ENCODE measurements at places on chromosomes 12 and 14.
A peak's percentile ranks its signal among the peaks of the same experiment; 100 is the strongest.

DNA sequence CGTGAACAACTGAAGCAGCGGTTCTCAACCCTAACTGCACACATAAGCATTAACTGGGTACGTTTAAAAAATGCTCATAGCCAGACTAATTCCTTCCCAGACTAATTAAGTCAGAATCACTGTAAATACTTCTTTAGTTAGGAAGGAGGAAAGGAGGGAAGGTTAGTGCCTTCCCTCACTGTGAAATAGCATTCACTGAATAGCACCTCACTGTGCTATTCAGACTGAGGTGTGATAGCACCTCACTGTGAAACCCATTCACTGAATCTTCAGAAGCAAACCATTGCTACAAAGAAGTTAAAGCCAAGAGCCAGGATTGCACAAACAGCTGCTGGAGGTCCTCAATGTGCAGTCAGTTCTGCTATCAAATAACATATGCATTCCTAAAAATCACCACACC is 58.8 kb downstream of the RTN1 start:
- no peak for DNase-seq

- peak; percentile 21 for DNase-seq
Measured at GRCh38 chr12:90938451-90938850, 16.5 kb downstream of the CCER1 start.

DNA sequence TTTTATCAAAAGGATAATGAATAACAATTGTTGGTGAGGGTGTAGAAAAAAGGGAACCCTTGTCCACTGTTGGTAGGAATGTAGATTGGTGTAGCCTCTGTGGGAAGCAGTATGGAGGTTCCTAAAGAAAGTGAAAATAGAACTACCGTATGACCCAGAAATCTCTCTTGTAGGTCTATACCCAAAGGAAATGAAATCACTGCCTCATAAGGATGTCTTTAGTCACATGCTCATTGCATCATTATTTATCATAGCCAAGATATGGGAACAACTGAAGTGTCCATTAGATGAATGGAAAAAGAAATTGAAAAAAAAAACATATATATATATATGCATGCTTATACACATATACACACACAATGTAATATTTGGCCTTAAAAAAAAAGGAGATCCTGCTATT is 158.8 kb upstream of the NPAS3 start:
- DNase-seq, result no peak

- peak; percentile 21 for DNase-seq
Measured at GRCh38 chr14:100617410-100618317, 30.4 kb upstream of the BEGAIN start.

DNA sequence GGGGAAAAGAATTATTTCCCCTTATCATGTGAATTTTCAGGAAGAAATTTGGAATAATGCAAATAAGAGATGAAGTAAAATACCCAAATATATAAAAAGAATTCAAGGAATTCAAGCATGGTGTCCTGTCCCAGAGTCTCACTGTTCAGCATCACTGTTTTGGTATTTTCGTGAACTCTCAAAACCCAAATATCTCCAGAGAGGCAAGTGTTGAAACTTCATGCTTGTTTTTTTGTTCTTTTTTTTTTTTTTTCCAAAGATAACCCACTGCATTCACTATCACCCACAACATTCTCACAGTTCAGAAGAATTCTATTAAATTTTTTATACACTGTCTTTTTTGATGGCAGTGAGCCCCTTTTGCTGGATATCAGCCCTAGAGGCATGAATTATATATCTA is 354.9 kb downstream of the DIO2 start:
- no peak for DNase-seq

GRCh38 chr12:67147030-67147429 is 122.1 kb upstream of the CAND1 start:
- DNase-seq, result no peak

- no peak for DNase-seq
Measured at GRCh38 chr12:99611117-99611516, 36.4 kb upstream of the GARIN6 start.

DNA sequence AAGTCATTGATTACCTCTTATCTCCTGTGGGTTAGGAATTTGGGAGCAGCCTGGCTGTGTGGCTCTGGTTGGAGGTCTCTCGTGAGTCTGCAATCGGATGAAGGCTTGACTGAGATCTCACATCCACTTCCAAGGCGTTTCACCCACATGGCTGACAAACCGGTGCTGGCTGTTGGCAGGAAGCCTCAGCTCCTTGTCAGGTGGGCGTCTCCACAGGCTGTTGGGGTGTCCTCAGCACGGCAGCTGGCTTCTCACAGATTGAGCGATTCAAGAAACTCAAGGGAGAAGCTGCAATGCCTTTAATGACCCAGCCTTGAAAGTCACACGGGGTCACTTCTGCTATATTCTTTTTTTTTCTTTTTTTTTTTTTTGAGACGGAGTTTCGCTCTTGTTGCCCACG is 28.6 kb upstream of the CORO1C start:
- DNase-seq, result no peak

GRCh38 chr12:524167-524951 is 64.6 kb downstream of the B4GALNT3 start:
- DNase-seq, result no peak

DNA sequence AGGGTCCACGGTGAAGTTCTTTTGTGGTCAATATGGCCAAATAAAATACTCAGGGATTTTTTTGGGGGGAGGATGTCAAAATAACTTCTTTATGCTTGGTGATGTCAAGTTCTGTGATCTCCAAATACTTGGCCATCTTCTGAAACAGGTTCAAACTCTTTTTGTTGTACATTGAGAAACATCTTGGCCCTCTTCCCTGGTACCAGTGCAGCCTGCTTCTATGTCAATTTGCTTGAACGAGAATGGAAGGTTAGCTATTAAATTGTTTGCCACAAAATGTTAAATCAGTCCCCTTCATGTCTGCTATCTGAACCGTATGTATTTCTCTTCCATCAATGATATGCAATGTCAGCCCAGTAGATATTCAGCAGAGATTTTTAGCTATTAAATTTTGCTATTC is 6.1 kb upstream of the CRADD start:
- no peak for DNase-seq

- peak; percentile 75 for DNase-seq
Measured at GRCh38 chr12:124747426-124748161, 116.1 kb downstream of the SCARB1 start.

DNA sequence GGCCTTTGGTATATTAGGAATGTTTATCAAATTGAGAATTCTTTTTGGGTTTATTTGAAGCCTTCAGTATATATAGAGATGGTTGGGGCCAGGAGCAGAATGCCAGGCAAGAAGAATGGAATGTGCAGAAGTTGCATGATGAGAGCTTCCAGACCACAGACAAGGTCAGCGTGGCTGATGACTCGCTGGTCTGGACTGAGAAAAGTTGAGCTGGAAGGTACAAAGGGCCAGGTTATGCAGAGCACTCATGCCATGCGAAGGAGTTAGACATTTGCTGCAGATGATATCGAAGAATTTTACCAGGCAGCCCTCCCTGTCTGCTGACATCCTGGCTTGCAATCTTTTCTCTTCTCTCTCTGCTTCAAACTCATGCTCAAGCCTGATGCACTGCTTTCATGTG is 196.2 kb upstream of the ARHGAP5 start:
- peak; percentile 61 for DNase-seq

DNA sequence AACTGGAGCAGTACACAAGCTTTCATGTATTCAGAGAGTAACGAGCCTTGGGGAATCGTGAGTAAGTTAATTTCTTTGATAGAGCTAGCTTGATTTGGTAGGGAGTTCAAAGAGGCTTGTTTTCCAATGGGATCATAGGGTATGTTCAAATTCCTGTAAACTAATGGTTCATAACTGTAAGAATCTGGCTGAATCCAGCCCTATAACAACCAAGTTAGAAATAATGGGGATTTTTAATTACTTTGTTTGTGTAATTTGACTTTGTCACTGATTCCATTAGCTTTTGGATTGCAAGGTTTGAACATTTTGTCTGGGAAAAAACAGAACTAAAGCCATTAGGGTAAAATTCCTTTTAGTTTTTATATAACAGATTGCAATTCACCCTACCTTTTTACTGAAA is 94.0 kb downstream of the WNK1 start:
- no peak for DNase-seq
